ENCODE measurements at places on chromosomes 16 and 17.

- DNase-seq, result no peak
These were observed 842 bp upstream of the TEDC2 start for GRCh38 chr16:2458887-2459646.

- no peak for DNase-seq
These were observed 195.4 kb downstream of the C16orf95 start for GRCh38 chr16:87121816-87122215.

DNA sequence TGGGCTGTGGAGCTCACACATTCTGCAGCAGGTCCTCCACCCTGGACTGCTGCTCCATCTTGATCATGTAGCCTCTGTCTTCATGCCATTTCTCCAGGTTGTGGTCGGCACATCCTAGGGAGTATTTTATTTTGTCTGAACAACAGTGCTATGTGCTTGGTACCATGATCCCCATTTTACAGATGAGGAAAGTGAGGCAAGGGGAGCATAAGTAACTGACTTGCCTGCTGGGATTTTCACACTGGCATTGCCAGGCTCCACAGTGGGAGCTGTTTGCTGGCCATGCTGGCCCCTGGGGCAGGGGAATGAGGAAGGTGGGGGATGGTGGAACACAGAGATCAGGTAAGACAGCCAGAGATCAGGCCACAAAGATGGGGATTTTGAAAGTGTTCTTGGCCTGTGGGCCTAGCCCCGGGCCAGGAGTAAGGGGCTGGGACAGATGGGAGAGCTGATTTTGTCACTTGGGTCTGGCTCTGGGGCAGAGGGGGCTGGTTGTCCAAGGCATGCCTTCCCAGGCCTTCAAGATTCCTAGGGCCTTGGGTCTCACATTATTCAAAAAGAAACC is 9.3 kb upstream of the ZNF500 start:
- DNase-seq, result no peak

DNA sequence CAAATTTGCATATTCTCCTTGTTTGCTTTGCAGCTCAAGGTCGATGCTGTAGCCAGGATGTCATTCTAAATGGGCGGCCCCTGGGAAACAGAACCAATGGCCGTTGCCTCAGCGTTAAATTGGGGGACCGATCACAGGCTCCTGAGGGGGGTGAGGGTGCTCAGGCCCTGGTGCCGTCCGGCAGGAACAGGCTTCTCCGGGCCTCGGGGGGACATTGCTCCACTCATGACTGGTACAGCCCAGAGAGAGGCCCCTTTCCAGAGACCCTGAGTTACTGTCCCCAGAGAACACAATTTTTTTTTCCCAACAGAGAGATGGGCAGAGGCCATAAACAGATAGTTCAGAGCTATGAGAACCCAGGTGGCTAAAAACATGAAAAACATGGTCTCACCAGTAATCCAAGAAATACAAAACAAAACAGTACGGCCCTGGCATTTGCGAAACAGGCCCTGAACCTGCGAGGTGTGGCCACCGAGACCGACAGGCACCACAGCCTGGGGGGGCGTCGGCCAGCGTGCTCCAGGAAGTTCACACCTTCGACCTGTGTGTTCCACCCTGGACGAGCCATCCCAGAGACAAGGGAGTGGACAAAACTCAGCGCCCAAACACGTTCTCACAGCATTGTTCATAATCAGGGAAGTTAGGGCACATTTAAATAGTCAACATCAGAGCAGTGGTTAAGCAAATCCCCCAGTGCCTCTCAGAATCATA is 82.8 kb downstream of the METRNL start:
- no peak for DNase-seq

- DNase-seq, result no peak
These were observed 23.3 kb downstream of the WIPI1 start for GRCh38 chr17:68433911-68434508.

- no peak for DNase-seq
These were observed 4.7 kb downstream of the NATD1 start for GRCh38 chr17:21248500-21248899.

GRCh38 chr17:2724784-2725164 is 13.2 kb upstream of the CLUH start:
- no peak for DNase-seq

DNA sequence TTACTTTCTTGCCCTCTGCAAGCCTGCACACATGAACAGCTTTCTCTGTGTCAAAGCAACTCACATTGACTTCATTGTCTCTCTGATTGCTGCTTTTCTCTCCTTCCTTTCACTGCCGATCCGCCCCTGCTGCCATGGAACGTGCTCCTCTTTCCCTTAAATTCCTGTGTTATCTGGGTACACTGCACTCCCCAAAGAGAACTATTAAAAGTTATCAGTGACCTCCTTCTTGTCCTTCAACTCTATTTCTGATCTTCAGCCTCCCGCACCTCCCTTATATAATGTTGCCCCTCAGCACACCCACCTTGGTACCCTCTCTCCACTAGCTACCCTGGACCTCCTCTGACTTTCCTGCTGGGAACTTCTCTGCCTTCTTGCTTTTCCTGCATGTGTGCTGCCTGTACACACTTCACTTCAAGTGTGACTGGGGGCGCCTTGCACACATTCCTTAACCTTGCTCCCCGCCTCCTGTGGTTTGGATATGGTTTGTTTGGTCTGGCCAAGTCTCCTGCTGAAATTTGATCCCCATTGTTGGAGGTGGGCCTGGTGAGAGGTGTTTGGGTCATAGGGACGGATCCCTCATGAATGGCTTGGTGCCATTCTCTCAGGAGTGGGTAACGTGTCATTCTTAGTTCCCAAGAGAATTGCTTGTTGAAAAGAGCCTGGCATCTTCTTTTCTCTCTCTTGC is 26.7 kb upstream of the PMP22 start:
- DNase-seq, result no peak

GRCh38 chr16:80775450-80775849 is 28.9 kb downstream of the CDYL2 start:
- DNase-seq, result no peak

GRCh38 chr17:8741366-8741765 is 3.3 kb downstream of the CCDC42 start:
- no peak for DNase-seq

DNA sequence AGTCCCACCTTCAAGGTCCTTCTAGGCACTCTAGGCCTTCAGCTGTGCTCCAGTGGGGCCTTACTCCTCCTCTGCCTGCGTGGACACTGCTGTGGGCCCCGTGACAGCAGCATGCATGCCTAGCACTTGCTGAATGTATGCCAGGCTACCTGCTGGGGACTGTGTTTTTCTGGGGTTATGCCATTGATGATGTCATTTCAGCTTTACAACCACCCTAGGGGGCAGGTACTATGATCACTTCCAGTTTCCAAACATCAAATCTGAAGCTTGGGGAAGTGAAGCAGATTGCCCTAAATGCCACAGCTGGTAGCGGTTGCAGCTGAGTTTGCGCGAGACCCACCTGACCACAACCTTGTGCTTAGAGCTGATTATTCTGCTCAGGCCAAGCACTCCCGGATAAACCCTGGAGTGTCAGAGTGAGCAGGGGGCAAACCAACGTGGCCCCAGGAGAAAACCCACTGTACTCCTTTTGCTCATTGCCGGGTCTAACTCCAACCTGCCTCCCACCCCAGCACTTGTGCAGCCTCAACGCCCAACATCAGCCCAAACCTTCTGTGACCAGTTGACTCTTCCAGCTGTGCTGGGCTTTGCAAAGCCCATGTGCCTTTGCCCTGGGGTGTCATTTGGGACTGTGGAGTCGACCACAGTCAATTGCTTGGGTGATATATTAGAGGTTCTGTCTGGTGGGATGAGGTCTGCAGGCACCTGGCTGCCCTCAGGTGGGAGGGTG is 168.4 kb downstream of the ENGASE start:
- no peak for DNase-seq

DNA sequence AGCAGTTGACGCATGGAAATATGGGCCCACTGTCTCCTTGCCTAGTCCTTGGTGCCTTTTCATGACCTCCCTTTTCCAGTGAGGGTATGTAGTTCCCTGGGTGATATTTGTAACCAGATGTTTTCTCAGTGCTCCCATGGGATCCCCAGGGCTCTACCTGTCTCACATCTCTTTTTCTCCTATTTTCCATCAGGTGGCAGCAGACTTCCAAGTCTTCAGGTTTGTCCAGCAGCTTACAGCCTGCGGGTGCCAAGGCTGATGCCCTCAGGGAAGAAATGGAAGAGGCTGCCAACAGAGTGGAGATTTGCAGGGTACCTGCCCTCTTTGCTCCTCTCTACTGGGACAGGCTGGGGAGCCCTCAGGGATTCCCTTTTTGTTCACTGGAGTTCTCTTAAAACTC is 89.1 kb downstream of the ELAC2 start:
- no peak for DNase-seq

DNA sequence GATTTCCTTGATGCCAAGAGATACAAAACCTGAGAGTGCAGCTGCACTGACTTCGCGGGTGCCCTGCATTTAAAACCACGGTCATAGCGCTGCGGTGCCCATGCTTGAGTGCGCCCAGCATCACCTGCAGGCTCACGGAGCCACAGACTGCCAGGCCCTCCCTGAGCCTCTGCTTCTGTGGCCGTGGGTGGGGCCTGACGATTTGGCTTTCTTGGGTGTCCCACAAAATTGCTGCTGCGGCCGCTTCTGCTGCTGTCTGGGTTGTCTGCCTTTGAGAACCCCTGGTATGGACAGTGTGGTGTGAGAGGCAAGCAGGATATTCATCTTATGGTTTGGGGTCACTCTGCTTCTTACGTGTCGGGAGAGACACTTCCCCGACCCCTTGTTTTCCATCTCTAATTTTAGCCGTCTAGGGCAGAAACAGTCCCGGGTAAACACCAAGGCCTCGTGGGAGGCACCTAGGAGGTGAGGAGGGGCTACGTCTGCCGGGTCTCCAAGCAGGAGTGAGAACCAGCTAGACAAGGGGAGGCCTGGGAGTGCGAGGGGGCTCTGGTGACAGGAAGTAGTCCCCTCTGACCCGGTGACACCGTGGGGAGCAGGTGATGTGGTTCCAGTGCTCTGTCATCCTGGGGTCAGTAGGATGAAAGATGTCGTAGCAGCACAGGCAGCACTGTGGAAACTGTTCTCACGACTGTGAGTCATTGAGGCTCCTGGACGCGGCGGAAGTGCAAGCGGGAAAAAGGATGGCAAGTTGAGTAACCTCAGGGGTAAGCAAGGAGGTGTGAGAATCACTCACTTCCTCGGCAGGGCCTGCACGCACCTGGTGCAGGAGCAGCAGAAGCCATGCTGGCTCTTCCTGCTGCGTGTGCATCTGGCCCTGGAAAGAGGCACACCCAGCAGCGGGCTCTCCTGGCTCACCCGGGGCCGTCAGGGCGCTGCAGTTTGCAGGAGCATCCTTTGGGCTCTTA is 176.3 kb downstream of the RPTOR start:
- DNase-seq, result no peak

GRCh38 chr17:78226055-78226758 is 5.2 kb upstream of the TMEM235 start:
- DNase-seq, result no peak

- DNase-seq, result no peak
These were observed 10.9 kb upstream of the FOXJ1 start for GRCh38 chr17:76151896-76152454.

GRCh38 chr17:32596628-32597027 is 109.8 kb downstream of the CDK5R1 start:
- no peak for DNase-seq

GRCh38 chr17:39800540-39800939 is 62.8 kb downstream of the GRB7 start:
- DNase-seq, result peak; percentile 31

GRCh38 chr17:8580952-8581658 is 49.4 kb downstream of the MYH10 start:
- no peak for DNase-seq

DNA sequence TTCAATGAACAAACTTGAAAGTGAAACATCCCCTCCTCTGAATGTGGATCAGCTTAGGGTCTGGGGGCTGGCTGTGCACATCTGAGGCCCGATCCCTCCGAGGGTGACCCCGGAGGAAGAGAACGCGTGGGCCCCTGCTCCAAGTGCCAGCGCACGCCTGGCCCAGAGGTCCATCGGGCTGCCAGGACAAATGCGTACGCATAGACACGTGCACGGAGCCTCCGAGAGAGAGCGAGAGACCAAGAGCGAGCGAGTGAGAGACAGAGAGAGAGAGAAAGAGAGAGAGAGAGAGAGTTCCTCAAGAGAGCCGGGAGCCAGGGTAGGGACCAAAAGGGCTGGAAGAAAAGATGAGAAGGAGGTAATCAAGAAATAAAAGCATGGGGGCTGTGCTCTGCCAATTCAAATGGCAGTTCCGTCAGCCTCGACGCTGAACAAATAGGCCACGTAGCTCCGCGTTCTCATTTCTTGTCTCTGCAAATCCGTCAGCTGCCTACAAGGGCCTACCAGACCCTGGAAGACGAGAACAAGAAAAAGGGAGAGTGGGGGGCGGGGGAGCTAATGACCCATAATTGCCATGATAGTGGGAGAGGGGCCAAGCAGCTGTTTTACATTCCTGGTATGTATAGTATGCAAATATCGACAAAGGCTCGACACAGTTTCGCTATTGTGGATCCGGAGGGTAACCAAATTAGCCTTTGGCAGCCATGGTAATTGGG is 435.3 kb upstream of the ZFHX3 start:
- DNase-seq, result no peak

- no peak for DNase-seq
These were observed 37.2 kb downstream of the NKD1 start for GRCh38 chr16:50585331-50585776.

GRCh38 chr16:70253291-70254106 is 1.8 kb upstream of the EXOSC6 start:
- no peak for DNase-seq

DNA sequence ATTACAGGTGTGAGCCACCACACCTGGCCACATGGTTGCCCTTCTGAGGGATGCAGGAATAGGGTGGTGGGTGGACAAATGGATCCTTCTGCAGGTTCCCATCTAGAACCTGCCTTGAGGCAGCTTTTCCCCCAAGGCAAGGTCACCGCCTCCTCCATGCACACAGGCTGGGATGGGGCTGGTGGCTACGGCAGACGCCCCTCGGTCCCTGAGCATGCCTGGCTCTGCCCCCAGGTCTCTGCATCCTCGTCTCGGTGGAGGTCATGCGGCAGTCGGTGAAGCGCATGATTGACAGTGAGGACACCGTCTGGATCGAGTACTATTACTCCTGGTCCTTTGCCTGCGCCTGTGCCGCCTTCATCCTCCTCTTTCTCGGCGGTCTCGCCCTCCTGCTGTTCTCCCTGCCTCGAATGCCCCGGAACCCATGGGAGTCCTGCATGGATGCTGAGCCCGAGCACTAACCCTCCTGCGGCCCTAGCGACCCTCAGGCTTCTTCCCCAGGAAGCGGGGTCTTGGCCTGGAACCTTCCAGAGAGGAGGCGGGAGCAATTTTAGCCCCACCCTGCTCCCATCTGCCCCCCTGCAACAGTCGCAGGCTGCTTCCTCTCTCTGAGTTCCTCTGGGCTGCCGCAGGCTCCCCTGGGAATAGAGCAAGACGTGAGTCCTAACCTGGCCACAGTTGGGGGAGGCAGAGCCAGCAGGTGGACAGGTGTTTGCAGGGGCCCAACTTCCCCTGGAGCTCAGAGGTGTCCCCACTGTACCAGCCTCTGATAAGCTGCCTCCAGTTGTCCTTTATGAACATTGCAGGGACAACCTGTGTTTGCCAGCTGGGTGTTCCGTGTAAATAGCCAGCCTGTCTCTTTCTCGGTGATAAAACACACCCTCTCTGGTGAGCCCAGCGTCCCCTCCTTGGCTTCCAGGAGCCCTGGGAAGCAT is 11.7 kb downstream of the CACNG1 start:
- DNase-seq, result no peak

GRCh38 chr16:55052741-55053415 is 122.2 kb downstream of the IRX5 start:
- no peak for DNase-seq

Measured in activated CD4-positive, CD25-positive, alpha-beta regulatory T cell treated with anti-CD3 and anti-CD28 coated beads, Interleukin-2, amount 50 U/mL, for 16 hours (primary cell).